Stimulated activated CD8-positive, alpha-beta memory T cell treated with anti-CD3 and anti-CD28 coated beads, Interleukin-4, amount 100 ng/mL, for 1 hour (primary cell): ENCODE measurements at places on chromosomes 7 and 10.

DNA sequence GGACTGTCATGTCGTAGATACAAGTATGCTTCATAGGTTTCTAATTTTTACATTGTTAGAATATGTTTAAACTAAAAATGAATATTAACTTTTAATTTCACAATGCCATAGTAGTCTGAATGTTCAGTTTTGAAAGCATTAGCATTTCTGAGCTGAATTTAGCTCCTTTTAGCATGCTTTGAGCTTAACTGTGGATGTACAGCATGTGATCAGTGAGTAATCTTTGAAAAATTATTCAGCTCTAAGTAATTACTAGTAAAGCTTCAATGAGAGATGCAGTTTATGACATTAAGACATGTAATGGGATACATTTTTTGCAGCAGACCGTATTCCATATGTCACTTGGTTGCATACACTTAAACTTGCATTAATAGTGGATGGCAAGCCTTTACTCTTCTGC, 114.1 kb upstream of the WNT16 start:
- no peak for DNase-seq

GRCh38 chr7:15820319-15820718, 133.8 kb upstream of the MEOX2 start:
- DNase-seq: no peak

GRCh38 chr10:348456-348855, 213.2 kb downstream of the ZMYND11 start:
- DNase-seq: no peak

DNA sequence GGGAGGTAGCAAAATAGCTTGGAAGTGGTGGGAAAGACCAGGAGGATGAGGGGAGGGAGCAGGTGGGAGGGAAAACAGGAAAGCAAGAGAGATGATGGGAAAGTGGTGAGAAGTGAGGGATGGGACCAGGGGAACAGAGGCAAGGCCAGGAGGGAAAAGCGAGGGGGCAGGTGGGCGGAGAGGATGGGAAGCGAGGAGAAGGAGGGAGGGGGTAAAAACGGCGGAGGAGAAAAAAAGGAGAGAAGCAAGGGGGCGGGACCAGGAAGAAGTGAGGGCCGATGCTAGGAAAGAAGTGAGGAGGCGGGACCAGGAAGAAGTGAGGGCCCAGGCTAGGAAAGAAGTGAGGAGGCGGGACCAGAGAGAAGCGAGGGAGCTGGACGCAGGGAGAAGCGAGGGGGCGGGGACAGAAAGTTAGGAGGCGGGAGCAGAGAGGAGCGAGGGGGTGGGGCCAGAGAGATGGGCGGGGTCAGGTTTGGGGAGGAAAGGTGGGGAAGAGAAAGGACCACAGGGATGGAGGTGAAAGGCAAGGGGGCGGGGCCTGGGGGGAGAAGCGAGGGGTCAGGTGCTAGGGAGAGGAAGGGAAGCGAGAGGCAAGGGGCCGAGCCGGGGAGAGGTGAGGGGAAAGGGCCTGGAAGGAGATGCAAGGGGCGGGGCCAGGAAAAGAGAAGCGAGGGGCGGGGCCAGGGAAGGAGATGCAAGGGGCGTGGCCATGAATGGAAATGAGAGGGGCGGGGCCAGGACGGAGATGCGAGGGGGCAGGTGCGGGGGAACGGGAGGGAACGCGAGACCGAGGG, 984 bp downstream of the SMURF1 start:
- peak; percentile 80 for DNase-seq

GRCh38 chr7:100867040-100867775, at the start of gene TRIP6:
TRIP6 (plus strand) TSS chr7:100867387; CDS start chr7:100867498, 111 bp downstream.
- no peak for DNase-seq

GRCh38 chr7:75658369-75658768, 80.4 kb downstream of the HIP1 start:
- no peak for DNase-seq

GRCh38 chr10:55550236-55550635, 749.2 kb upstream of the PCDH15 start:
- DNase-seq: no peak

DNA sequence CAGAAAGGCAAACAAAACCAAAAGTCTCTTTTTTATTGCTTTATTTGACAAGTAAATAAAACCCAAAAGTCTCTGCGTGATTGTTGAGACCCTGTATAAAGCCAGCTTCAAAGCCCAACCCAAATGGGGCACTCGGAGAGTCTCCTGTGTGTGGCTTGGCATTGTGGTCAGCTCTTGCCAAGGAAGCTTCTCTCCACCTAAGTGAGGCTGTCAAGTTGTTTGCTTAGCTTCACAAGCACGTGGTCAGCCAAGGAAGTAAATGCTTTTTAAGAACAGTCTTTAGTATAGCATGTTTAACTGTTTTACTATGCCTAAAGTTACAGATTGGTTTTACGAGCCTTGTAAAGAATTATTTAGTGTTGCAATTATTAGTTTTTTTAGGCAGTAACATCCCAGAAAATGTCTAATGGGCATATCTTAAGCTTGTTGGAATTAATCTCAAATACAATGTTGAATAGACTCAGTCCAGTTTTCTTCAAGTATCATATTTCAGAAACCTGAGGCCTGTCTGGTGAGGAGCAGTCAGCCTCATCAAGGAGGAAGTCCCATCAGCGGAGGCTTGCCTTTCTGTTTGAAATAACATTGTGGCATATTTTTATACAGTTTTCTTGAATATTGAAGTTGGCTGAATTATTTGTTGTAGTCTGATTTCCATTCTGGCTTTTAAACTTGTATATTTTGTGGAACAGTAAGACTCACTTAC, 144.3 kb downstream of the ANKRD30A start:
- DNase-seq: no peak

- no peak for DNase-seq
These were observed 38.5 kb downstream of the AMZ1 start for GRCh38 chr7:2726316-2727018.

DNA sequence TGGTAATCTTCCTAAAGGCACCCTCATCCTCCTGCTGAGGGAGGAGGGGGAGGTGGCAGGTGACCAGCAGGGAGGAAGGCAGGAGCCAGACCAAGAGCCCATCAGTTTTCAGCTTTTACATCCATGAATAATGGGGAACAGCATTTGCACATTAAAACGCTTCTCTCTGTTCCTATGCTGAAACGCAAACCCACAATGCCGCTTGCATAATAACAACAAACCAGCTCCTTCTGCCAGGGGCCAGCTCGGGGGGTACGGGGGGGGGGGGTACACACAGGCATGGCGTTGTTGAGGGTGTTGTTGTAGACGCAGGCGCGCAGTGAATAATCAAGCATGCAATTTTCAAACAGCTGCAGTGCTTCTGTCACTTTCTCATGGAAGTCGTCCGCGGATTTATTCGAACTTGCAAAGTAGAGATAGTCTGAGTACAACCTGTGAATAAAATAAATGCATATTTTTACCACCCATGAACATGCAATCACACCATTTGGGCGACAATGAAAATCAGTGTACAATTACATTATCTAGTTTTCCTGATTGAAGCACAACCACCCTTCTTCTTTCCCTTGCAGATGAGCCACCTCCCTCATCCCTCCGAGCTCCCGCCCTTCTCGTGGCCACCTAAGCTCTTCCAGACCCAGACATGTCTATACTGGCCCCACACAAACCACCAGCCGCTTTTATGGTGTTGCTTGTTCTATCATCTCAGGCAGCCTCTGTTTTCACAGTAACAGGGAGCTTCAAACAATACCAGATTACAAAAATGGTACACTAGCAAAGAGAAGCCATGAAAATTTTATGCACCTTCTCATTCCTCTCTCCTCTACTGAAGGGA, 72.2 kb downstream of the CHST15 start:
- no peak for DNase-seq

GRCh38 chr7:149811221-149811620, 27.0 kb upstream of the ZNF862 start:
- no peak for DNase-seq

DNA sequence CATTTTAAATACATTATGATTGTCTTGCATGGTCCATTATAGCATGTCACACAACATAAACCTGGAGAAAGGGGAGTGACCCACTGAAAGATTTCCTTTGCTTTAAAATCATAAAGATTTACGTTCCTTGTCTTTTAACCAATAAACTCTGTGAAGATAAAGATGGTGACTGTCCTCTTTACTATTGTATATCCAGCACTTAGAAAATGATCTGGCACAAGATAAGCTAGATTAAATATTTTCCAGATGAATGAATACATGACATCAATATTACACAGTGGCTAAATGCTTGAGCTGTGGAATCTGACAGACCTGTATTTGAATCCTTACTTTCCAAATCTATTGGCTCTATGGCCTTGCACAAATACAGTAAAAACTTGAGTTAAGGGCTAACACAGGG, 938.4 kb downstream of the SORCS1 start:
- DNase-seq: no peak

DNA sequence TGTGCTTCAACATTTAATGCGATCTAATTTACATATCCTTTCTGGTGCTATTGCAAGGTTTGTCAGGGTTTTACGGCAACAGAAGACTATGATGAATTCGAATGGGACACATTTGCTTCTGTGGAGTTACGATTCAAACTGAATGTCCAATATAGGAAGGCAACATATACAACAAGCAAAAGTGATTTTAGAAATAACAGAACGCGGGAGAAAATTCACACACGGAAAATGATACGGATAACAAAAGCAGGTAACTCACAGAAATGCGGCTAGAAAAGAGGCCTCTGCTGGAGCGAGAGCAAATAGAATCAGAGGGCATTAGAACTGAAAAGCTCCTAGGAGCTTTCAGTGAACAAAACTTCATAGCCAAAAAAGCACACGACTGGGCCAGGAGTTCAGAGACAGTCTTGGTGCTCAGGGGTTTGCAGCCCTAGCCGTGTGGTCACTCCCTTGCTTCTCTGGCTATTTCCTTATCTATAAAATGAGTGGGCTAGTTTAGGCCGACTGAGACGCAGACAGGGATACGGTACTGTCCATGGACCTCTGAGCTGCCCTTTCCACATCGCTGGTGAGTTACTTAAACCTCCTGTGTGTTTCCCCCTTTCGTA, 557 bp upstream of the TAX1BP1 start:
- no peak for DNase-seq

GRCh38 chr7:82167558-82168314, 275.8 kb downstream of the CACNA2D1 start:
- no peak for DNase-seq

GRCh38 chr7:39745320-39745719, 121.9 kb downstream of the RALA start:
- no peak for DNase-seq

- DNase-seq: no peak
These were observed 513 bp downstream of the ODAD2 start for GRCh38 chr10:27998178-27998953.

DNA sequence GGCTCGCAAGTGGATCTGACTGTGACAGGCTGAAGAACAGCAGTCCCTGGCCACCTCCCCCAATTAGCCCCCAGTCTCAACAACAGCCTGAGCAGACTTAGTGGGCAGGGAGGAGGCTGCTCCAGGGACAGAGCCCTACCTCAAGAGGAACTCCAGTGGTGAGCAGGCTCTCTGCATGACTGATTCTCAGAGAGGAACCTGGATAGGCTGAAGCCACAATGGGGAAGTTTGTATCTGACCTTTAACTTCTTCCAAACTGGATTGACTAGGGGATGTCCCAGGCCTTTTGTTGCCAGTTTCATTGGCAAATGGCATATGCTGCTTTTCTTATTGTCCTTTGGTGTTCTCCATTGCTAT, 93.0 kb downstream of the ARHGAP22 start:
- DNase-seq: no peak

DNA sequence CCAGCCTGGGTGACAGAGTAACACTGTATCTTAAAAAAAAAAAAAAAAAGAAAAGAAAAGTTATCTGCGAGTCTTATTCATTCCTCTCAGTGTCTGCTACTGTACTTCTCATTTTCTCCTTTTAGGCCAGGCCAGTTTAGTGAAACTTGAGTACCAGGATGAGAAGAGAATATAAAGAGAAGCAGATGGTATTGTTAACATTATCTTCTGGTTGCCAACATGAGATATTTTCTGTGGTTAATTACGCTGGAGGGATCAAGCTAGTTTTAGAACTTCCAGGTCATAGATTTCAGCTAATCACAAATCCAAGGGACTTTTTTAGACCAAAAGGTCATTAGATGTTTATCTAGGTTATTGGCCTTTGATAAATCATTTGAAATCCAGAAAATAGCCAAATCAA, 252.6 kb upstream of the SMIM30 start:
- no peak for DNase-seq

GRCh38 chr7:128363261-128363721, 1.8 kb upstream of the PRRT4 start:
- no peak for DNase-seq

DNA sequence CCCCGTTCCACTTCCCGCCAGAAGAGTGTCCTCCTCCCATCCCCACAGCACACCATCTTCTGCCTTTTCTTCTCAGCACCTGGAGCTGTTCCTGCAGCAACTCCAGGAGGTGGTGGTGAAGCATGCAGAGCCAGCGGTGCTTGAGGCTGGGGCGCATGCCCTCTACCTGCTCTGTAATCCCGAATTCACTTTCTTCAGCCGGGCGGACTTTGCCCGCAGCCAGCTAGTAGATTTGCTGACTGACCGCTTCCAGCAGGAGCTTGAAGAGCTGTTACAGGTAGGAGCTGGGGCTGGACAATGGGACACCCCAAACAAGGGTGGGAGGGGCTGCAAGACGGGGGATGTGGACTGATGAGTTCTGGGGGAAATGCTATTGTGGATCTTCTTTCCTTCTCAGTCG, 19.1 kb upstream of the PVRIG start:
- DNase-seq: no peak

DNA sequence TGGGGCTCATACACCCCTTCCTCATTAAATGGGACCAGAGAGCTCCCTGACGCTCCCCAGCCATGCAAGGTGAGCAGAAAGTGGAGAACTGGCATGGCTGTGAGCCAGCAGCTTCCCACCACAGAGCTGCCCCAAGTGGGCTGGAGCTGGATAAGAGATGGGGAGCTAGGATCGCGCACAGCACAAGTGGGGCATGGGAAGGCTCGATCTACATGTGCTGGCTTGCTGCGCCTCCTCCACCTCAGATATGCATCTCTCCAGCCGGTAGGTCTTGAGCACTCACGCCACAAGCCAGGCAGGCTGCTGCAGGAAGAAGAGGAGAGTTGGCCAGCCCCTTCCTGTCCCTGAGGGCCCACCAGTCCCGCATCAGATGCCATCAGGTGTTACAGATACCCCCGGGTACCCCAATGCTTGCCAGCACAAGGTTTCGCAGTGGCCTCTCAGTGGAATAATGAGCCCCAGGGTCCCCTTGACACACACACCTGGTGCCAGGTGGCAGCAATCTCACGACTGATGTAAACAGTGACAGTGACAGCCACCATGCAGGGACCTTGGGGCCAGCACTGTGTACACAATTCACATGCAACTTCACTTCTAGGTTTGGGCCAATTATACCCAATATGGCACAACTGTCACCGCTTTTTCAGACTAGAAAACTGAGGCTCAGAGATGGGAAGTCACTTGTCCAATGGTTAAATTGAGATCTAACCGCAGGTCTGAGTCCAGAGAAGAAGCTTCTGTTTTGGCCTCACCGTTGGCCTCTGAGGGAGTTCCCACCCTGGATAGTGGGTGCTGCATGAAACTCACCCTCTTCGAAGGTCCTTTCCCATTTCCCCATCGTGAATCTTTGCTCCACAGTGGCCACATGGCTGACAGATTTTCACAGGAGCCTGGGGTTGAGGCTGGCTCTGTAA, 79.3 kb downstream of the OAT start:
- DNase-seq: no peak
